ENCODE measurements at places on chromosomes 11 and 22.

DNA sequence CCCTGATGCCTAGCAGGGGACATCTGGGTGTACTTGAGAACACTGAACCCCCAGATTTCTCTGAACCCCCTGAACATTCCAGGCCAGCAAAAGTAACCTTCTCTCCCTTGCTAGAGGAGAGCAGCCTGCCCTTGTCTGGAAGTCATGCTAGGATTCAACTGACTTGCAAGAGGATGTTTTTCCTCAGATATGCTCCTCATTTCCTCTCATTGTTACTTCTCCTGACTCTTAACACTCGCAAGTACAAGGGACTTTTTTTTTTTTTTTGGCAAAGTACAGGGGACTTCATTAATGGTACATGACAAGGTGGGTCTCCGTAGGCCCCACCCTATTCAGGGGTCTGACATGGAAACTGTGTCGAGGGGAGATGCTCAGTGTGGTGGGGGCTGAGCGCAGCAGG, 6.3 kb upstream of the MCHR1 start:
- DNase-seq = no peak

GRCh38 chr11:34468209-34468841, 29.6 kb downstream of the CAT start:
- DNase-seq = no peak

DNA sequence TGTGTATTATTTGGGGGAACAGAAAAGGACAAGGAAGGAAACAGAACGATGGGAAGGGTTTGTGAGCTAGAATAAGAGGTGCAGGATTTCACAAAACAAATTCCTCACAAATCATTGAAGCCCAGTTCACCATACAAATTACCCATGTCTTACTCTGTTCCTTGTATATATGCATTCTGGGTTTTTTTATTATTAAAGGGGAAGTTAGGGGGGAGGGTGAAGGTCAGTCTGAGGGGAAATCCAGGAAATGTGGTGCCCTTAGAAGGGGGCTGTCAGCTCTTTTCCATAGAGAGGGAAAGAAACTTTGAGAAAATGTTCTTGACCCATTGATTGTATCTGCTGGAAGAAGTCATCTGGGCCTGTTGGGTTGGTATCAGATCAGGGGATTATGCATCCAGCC, 90.8 kb downstream of the RNF169 start:
- no peak for DNase-seq

DNA sequence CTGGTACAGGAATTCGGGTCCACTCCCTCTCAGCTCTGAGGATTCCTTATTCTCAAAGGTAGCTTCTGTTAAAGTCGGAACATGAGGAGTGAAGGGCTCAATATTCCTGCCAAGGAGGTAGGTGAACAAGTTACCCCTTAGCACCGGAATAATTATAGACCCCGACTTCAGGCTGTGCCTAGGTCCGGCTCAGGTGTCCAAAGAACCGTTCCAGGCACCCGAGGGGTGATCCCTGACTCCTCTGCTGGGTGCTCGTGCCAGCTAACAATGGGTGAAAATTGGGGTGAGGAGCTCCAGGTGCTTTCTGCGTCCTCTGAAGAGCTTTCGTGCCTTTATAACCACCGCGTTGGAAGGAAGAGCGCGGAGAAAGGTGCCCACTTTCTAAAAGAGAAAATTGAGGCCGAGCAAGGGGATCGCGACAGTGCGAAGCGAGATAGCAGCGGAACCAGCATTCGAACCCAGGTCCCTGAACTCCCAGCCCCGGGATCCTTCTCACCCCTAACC, 393 bp downstream of the CYB561A3 start:
- DNase-seq = no peak

DNA sequence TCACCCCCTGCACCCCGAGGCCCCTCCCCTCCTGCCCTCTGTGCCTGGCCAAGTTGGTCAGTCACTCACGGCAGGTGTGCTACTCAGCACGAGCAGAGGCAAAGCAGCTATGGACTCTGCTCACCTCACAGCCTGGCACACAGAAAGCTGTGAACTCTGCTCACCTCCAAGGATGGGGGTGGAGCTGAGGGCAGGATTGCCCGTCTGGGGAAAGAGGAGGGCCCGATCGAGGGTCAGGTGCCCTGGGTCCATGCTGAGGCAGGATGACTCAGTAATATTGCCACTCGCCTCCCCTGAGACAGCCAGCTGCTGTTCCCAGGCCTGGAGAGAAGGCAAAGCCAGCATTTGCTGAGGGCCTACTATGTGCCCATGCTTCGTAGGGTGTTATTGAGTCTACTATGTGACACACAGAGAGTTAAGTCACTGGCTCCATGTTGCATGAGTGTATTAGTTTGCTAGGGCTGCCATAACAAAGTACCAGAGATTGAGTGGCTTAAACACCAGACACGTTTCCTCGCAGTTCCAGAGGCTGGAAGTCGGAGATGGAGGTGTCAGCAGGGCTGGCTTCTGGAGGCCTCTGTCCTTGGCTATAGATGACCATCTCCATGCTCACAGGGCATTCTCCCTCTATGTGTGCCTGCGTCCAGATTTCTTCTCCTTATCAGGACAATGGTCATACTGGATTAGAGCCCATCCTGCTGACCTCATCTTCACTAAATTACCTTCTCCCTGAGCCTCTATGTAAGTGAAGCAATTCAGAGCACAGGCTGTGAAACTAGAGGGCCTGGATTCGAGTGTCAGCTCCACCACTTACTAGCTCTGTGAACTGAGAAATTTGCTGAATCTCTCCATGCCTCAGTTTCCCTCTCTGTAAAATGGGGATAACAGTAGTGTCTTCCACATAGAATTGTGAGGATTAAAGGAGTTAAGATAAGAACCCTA, 13.2 kb upstream of the TSKU start:
- DNase-seq = no peak

- no peak for DNase-seq
Measured at GRCh38 chr11:33773404-33773986, 825 bp downstream of the FBXO3 start.

GRCh38 chr11:61007956-61008896, 36.7 kb downstream of the CD6 start:
- DNase-seq = no peak

DNA sequence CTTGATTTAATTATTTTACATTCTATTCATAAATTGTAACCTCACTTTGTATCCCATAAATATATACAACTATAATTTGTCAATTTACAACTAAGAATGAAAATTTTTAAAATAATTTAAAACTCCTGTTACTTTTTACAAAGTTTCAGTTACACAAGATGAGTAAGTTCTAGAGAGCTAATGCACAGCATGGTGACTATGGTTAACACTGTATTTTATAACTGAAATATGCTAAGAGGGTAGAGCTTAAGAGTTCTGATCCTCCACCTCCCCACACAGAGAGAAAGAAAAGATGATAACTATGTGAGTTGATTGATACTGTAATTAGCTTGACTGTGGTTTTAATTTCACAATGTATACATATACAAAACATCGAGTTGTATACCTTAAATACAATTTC, 412.5 kb upstream of the DDI1 start:
- no peak for DNase-seq

DNA sequence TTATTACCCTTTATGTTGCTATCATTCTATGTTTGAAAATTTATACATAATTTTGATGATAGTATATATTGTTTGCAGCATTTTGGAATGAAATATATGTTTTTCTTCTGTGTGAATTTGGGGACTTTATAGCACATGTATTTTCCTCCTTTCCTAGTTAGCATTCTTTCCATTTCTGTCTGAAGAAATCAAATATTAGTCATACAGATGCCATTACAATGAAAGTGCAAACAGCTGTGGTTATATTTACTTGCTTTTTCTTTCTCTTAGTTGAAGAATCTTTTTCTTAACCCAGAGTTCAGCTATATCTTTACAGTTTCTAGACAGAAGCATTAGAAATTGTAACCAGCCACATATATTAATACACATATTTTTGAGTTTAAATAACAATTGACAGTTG, 753.1 kb upstream of the ARHGAP42 start:
- no peak for DNase-seq

- DNase-seq = no peak
Measured at GRCh38 chr22:23256986-23257888, 76.9 kb downstream of the BCR start.
